ENCODE measurements at places on chromosomes 1 and 21. TPM values are rescaled to one million over a fixed set of nuclear protein-coding genes. Genes with fewer than 3 reads are reported as not detected.

The TRAF5 gene
- 8.3 TPM for total RNA-seq

The PLPP3 gene
- total RNA-seq = 11.0 TPM

The NBPF9 gene
- total RNA-seq = 20.8 TPM

The BCAN gene
- not detected for total RNA-seq

The SEMA6C gene
- 1.3 TPM for total RNA-seq

The CRABP2 gene
- 22.9 TPM for total RNA-seq

The PGLYRP4 gene
- 4.0 TPM for total RNA-seq

The TTC22 gene
- total RNA-seq = 6.8 TPM

The EBNA1BP2 gene
- 112 TPM for total RNA-seq

The THEM5 gene
- total RNA-seq = not detected

The PODN gene
- not detected for total RNA-seq

The RPE65 gene
- not detected for total RNA-seq

The AGMAT gene
- total RNA-seq = 0.93 TPM

The ETV3L gene
- total RNA-seq = not detected

The LAPTM5 gene
- under 0.01 TPM for total RNA-seq

The ZYG11A gene
- 0.07 TPM for total RNA-seq

The TCHH gene
- total RNA-seq = 0.14 TPM

The AMY1A gene
- total RNA-seq = not detected

The DNM3 gene
- total RNA-seq = 2.1 TPM

The EXO5 gene
- total RNA-seq = 8.0 TPM

The SPRR4 gene
- not detected for total RNA-seq

The TMCC2 gene
- total RNA-seq = 8.5 TPM

The UBR4 gene
- 129 TPM for total RNA-seq

The LRRC71 gene
- total RNA-seq = not detected

The LCE1D gene
- not detected for total RNA-seq

The AKR7A3 gene
- 0.57 TPM for total RNA-seq

The INTS11 gene
- total RNA-seq = 66.1 TPM

The TMEM54 gene
- 106 TPM for total RNA-seq

The CSDE1 gene
- total RNA-seq = 979 TPM

The KCNT2 gene
- 0.50 TPM for total RNA-seq

The CDCA8 gene
- 0.68 TPM for total RNA-seq

The PDPN gene
- 3.1 TPM for total RNA-seq
